ENCODE measurements at places on chromosomes 4 and X.
A peak's percentile ranks its signal among the peaks of the same experiment; 100 is the strongest.

DNA sequence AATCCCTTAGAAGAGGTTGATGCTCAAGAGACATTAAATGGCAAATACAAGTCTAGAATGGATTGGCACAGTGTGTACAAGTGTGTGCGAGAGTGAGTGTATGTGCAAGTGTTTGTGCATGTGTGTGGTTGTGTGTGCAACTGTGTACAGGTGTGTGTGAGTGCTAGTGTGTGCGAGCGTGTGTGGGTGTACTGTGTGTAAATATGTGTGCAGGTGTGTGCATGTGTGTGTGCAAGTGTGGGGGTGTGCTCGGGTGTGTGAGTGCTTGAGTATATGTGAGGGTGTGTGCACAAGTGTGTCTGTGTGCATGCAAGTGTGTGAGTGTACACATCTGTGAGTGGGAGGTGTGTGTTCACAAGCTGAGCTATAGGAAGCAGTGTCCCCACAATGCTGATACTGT lies 5.9 kb downstream of the TREX2 start:
- DNase-seq = no peak

DNA sequence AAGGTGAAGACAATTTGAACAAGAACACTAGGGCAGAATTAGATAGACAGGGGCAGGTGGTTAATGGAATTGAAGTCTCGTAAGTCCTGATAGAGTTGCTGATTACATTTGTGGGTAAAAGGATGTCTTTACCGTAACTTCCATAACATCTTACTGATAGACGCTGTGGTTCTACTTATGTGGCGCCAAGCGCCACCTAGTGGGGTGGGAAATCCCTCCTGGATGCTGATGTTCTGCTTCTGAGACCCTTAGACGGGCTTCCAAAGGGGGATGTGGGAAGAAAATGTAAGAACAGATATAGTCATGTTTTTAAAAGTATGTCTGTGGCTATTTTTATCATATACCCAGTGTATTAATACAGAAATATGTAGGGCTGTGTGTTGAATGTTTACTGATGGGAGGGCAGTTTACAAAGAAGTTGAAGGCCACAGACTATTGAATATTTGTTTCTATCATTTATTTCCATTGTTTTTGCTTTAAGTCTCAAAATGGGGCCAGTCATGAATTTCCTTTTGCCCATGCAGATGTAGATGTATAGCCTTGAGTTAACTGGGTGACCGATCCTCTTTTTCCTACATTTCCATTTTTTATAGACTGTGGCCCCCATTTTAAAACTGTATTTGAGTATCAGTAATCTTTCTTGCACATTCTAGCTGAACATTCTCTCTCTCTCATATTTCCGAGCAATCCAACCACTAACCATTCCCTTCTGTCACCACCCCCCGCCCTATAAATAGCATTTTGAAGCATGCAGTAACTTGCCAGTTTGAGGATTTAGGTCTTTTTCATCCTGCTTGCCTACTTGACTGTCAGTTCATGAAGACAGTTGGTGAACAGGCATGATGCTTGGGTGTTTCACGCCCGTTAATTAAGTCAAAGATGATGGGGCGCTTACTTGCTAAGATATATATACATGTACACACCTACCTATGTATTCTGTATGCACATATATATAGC lies 12.1 kb upstream of the TLR8 start:
- peak; percentile 35 for DNase-seq

DNA sequence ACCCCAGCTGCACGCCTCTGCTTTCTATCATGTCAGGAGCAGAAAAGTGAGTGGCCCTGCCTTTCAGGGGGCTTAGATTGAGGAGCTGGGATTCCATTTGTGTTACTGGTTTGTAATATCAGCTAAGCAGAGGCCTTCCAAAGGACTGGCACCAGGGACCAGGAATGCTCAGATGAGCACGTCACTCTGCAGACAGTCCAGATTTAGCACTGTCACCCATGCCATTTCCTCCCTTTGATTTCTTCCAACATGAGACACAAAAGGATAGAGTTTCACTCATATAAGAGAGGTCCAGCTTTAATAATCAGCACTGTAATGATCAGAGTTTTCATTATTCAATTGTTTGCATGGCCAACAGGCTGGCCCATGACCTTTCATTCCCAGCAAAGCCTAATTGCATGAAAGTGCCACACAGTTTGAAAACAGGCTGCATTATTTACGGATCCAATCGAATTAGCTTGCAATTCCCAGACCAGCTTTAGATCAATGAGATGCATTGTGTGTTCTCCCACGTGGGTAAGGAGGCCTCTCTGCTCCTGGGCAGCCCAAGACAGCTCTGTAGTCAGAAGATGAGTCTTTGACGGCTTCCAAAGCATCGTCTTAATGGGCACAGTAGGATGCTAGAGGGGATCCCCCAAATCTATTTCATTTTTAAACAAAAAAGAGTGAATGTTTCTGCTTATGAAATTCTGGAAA lies 9.8 kb upstream of the SLC2A9 start:
- DNase-seq = no peak

GRCh38 chrX:53715346-53715924 lies 28.9 kb upstream of the HUWE1 start:
- no peak for DNase-seq

- DNase-seq = no peak
Observed at GRCh38 chr4:162793571-162793970, 373.1 kb downstream of the NAF1 start.

DNA sequence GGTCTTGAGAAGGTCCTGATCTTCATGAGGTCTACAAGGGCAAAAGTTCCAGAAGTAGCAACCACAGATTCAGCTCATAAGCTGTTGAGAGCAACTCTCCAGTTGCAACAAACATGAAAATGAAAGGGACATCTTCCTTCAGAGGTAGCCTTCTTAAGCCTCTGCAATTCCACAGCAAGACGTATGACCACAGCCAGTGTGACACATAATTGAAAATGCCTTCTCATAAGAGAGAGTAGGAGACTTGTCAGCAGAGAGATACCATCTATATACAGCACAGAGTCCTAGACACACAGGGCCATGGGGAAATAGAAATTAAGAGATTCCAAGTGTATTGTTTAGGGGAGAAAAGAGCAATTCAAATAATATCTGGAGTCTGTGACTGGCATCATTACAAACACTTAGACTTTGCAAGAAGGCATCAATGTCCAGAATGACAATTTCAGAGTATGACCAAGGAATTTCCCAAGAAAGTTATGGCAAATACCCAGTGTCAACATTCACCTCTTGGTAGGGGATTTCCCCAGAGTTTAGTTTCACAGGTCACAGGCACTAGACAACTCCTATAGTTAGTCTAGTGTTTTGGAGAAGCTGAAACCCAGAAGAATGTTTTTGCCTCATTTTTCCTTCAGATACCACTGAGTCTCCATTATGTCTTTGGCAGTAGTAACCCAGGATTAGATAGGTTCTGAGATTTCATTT lies 340.3 kb downstream of the ZNF674 start:
- DNase-seq = no peak

- DNase-seq = no peak
Observed at GRCh38 chrX:2643880-2644279, 47.2 kb upstream of the CD99 start.

DNA sequence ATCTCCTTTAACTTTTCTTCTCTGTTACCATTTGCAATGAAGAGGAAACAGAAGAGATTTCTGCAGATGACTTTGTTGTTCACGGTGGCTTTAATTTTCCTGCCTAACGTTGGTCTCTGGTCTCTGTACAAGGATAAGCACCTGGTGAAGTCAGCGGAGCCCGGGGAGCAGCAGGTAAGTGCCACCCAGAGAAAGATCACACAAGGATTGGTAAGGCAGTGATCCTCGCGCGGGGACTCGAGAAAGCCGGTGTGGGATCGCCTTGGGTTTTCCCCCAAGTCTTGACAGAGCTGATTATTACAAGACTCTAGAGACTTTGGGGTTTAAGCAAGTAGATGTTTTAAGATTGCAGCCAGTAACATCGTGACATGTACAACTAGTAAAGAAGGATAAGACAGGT lies 1.3 kb downstream of the GALNTL6 start:
- no peak for DNase-seq

All from GM20000 (cell line).